Eye (tissue), 1 donor: ENCODE measurements at places on chromosomes 5 and 9.

- DNase-seq: no peak
These were observed 65.2 kb downstream of the TMC1 start for GRCh38 chr9:72586388-72587130.

- no peak for DNase-seq
These were observed 169.0 kb downstream of the PTPRD start for GRCh38 chr9:10443868-10444204.

DNA sequence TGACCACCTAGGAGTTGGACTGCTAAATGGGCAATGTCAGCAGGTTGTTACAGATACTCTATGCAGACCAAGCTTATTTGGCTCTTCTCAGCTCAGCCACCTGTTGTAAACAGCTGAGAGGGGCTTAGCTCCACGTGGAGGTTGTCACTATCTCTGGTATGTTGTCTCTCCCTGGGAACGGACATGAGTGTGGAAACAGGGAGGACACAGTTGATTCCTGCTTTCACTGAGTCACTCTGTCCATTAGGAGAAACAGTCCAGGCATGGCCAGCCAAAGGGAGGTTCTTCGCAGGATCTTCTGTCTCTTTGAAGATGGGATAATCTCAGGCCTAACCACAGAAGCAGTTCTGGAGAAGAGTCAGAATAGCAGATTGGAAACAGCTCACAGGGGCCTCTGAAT is 121.2 kb downstream of the PALM2AKAP2 start:
- no peak for DNase-seq

GRCh38 chr5:110321117-110321516 is 405.4 kb downstream of the TMEM232 start:
- no peak for DNase-seq

- DNase-seq: no peak
These were observed 61.7 kb upstream of the PDE4D start for GRCh38 chr5:59955241-59955640.

DNA sequence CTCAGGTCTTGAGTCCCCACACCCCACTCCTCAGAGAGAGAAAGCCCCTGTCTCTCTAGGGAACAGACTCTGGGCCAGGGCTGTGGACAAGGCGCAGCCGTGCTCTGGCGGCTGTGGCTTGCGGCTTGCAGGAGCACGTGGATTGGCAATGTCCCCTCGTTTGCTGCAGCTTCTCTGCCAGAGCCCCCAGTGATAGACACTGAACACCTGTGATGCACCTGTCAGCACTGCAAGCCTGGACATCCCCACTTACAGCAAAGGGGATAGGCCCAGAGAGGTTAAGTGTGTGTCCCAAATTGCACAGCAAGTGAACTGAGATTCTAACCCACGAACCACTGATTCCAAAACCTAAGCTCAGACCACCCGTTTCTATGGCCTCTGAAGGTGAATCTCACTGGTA is 7.0 kb downstream of the GFI1B start:
- DNase-seq: no peak

DNA sequence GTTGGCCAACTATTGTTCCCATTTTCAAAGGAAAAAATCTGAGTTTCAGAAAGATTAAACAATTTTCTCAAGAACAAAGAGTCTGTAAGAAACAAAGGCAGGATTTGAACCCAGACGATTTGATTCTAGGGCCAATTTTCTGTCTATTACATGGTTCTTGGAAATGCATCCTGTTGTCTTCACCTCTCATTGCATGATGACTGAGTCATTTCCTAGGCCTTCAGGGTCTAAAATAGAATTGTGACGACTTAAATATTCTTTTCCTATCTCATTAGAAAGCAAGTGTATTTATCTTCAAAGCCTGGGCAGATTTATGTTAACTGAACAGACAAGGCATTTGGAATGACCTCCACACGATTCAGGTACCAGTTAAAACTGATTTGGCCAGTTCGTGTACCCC is 512.9 kb downstream of the NTRK2 start:
- no peak for DNase-seq

- no peak for DNase-seq
These were observed 7.7 kb upstream of the SLC35D2 start for GRCh38 chr9:96391021-96391765.

GRCh38 chr9:5949103-5949699 is 58.5 kb downstream of the MLANA start:
- no peak for DNase-seq

DNA sequence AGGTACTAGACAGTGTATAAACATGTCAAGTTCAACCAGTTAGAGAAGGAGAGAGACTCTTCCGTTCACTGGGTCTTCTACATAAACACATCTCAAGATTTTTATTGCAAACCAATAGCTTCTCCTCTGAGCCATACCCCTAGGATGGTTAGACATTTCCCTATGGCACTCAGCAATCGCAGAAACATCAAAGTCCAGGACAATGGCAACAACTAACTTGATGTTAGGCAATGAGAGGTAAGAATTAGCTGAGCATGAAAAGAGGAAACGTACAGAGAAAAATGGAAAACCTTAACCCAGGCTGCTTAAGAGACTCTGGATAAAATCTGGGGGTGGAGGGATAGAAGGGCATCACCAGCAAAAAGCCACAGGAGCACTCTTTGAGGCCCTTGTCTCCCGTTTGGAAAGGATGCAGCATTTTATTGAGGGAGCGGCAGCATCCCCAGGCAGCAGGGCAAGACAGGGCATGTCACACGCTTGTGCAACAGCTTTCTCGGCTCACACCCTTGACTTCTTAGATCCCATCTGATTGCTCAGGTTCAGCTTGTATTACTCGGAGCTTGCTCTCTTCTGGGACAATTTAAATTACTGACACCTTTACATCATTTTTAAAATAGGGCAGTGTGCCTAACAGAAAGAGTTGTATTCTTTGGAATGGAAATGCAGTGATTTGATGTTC is 8.6 kb upstream of the PSAT1 start:
- no peak for DNase-seq

- peak; percentile 79 for DNase-seq
These were observed 54.4 kb downstream of the ANKH start for GRCh38 chr5:14816999-14817761.

DNA sequence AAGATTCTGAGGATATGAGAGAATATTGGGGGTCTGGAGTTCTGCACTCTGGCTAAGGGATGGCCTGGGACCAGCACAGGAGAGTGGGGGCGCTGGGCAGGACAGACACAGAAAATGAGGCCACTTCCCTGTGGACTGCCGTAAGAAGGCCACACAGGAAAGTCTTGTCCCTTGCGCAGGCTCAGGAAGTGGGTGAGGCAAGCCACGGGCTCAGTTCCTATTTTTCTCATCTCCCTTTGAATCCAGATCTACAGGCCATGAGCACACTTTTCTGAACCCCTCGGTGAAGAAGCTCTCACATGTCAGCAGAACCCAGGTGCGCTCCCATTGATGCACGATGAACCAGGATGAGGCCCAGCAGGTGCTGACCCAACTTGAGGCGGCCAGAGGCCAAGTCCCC is 207.4 kb downstream of the AGTPBP1 start:
- no peak for DNase-seq

DNA sequence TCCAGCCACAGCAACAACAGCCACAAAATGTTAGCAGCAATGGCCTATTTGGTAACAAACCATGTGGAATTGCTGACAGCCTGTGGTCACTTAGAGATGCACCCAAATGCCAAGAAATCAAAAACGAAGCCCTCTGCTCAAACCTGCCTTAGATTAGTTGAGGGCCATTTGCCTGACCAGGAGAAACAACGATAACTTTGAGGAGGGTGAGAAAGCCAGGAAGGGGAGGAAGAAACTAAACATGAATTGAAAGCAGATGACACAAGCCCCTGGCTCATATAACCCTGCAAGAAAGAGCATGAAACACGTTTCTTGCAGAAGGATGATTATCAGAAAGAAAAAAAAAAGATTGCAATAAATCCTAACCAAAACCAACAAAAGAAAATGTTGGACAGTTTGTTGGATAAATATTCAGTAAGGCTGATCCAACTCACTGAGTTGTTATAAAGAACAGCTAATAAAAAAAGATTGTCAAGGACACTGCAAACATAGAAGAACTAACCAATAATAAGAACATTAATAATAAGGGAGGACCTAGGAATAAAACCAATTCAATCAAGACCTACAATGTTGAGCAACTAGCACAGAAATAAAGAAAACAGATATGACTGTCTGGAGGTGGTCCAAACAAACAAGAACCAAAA is 140.5 kb upstream of the SLC30A5 start:
- DNase-seq: peak; percentile 25

DNA sequence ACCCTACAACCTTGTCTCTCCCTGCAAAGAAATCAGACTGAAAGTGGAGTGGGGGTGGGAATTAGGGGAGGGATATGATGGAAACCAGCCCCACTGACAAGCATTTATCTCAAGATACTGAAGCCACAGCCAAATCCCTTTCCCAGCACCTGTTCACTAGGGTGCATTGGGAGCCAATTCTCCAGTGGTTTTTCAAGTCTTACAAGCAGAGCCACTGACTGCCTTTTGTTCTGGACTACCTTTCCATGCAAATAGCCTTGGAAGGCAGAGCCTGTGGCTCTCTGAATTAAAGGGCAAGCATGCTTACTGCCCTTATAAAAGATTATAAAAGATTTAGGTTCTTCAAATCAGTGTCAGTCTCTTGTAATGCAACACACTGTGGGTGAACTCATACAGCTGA is 8.8 kb upstream of the GGTA1 start:
- DNase-seq: no peak

- no peak for DNase-seq
These were observed 151.1 kb downstream of the ESM1 start for GRCh38 chr5:54834121-54834842.

GRCh38 chr9:127980060-127980705 is 606 bp downstream of the EEIG1 start:
- DNase-seq: peak; percentile 75

DNA sequence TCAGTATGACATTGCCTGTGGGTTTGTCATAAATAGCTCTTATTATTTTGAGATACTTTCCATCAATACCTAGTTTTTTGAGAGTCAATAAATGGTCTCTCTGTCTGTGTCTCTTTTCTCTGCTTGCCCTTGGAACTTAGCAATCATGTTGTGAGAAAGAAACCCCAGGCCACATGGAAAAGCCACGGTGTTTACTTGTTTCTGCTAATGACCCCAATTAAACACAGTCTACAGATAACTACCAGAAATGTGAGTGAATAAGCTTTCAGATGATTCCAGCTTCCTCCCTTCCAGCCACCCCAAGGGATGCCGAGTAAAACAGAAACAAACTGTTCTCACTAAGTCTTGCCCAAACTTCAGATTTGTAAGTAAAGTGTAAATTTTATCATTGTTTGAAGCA is 584.9 kb downstream of the MAT2B start:
- DNase-seq: no peak

GRCh38 chr5:36078430-36078829 is 11.7 kb upstream of the UGT3A2 start:
- no peak for DNase-seq

DNA sequence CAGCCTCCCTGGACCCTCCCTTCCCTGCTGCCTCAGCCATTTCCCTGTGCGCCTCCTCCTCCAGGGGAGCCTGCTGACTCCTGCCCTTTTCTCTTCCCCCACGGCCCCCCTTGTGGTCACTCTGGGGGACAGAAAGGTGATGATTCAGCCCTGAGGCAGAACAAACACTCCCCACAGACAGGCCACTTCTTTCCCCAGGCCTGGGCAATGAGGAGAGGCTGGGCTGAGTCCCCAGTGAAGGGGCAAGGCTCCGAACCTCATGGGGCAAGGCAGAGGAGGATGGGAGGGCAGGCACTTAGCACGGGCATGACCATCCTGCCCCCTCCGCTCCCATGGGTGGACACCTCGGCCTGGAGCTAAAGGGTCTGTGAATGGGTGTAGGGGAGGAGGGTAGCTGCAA is 21.0 kb downstream of the CSF1R start:
- DNase-seq: no peak

DNA sequence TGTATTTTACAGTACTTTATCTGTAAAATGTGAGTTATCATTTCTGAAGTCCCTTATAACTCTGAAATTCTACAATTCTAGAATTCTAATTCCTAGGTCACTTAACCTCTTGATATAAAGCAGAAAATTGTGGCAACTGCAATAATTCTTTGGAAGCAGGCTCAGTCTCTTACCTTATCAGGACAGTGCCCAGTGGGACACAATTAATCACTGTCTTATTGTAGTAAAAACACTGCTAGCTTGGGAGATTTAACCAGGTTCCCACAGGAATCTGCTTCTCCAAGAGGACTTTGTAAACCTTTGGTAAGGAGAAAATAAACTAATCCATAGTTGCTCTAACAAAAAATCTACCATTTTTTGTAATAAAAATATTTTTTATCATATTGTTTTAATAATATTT is 18.3 kb upstream of the SPATA9 start:
- no peak for DNase-seq

GRCh38 chr9:136937186-136938001 is 7.1 kb downstream of the FBXW5 start:
- DNase-seq: no peak

GRCh38 chr9:127018935-127019334 is 103.5 kb downstream of the ANGPTL2 start:
- DNase-seq: no peak

DNA sequence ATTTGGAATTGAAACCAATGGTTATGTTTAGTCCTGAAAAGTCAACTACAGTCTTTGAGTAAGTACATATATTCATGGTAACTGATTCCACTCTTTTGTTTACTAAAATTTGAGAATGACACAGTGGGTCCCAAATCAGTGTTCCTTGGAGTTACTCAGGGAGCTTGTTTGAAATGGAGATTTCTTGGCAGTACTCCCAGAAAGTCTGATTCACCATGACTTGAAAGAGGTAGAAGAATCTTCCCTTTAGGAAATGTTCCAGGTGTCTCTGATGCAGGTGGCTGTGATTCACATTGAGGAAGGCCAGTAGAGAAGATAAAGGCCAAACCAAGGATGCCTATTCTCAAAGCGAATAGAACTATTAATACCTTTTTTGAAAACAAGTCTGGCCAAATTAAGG is 1078.3 kb downstream of the CDH12 start:
- no peak for DNase-seq

DNA sequence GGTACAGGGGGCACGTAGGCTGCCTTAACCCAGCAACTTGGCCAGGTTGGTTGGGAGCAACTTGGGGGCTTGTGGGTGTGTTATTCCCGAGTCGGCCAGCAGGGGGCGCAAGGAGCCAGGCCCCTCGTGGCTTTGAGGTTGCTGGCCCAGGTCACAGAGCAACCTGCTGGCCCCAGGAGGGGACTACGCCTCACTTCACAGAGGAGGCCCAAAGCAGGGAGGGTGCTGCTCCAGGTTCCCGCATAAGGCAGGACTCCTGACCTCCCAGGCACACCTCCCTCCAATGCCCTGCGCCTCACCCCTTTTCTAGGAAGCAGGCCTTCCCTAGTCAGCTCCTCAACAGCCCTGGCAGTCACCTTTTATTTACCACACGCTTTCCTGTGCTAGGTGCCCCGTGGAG is 18.1 kb downstream of the KYAT1 start:
- peak; percentile 82 for DNase-seq

- no peak for DNase-seq
These were observed 210.7 kb upstream of the DMRT1 start for GRCh38 chr9:630817-631216.

- DNase-seq: peak; percentile 30
These were observed 196.2 kb upstream of the CLINT1 start for GRCh38 chr5:158055111-158055501.

- DNase-seq: no peak
These were observed 5.3 kb upstream of the SUSD1 start for GRCh38 chr9:112180387-112180881.
